Inflammatory macrophage (primary cell): ENCODE measurements at places on chromosomes 5 and 9.
A peak's percentile ranks its signal among the peaks of the same experiment; 100 is the strongest.

DNA sequence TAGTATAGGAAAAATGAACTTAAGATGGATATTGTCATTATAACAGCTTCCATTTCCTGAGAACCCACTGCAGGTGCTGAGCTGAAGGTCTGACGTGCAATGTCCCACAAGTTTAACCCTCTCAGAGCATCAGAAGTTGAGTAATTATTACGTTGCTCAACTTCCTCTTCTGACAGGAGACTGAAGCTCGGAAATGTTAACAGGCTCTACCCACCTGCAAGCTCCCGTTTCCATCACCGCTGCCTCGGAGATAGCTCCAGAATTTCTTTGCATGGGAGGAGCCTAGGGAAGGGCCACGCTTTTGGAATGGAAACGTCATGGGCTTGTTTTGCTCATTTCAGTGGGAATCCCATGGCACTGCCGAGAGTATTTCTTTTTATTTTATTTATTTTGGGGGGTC is 1.0 kb upstream of the NTMT1 start:
- DNase-seq, result peak; percentile 74

DNA sequence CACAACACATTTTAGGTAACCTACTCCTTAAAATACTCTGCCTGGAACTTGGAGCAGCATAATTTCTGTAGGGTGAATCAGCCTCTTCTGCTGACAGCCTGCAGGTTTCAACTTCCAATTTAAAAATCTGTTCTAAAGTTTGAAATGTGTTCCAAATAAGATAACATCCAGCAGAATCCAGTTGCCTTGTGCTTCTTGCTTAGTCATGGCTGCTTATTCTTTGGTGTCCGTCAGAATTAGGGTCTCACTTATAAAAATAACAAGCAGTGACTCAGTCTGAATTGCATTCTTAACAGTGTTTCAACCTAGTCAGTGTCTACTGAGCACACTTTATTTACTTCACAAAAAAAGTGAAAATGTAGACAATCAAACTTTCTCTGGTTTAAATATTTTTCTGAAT is 3.7 kb downstream of the CDH6 start:
- no peak for DNase-seq

DNA sequence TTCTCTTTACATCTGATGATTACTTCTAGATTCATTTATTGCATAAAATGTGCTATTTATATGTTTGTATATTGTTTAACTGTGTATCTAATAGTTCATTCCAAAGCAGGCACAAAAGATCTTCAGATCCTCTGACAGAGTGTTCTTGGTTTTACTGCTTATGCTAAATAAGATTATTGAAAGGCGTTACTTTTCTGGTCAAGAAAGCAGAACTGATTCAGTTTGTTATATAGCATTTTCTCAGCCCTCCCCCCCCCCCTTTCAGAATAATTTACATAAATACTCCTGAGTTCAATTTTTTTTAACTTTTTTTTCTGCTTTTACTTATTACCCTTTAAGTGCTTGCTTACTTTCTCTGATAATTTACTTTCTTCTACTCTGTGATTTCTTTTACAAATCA is 15.4 kb downstream of the CDC42SE2 start:
- DNase-seq, result no peak

- peak; percentile 29 for DNase-seq
Observed at GRCh38 chr9:129775448-129775798, 22.6 kb upstream of the PTGES start.

DNA sequence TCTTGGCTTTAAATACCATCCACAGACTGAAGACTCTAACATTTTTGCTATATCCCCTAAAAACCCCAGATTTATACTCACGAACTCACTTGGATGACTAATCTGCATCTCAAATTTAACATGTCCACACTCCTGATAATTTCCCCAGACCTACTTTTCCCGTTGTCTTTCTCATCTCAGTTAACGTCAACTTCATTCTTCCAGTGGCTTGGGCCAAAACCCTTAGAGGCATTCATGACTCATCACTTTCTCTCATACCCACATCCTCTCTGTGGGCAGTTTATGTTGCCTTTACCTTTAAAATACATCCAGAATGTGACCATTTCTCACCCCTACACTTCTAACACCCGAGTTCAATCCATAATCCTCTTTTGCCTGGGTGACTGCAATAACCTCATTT is 96.7 kb downstream of the EDIL3 start:
- peak; percentile 7 for DNase-seq

GRCh38 chr9:91035825-91036208 is 234.2 kb downstream of the SYK start:
- DNase-seq, result no peak

DNA sequence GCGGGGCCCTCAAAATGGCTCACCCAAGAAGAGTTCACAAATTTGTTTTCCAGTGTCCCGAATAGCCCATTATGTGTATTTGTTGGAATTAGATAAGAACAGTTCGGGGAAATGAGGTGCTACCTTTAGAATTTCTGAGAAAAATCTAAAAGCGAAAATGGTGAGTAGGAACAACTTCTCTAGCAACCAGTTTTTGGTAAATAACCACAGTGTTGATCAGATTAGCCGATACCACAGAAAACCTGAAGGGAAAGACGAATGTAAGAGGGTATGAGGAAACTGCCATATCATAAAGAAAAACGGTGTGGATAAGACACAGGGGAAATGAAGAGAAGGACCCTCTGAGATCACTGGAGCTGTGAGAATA is 31.0 kb downstream of the ADAM19 start:
- DNase-seq, result no peak

- DNase-seq, result no peak
Observed at GRCh38 chr5:154534457-154535050, 56.5 kb upstream of the HAND1 start.

- DNase-seq, result no peak
Observed at GRCh38 chr9:36980148-36980974, 53.7 kb downstream of the PAX5 start.

- DNase-seq, result no peak
Observed at GRCh38 chr9:20681467-20681866, 2.6 kb upstream of the FOCAD start.

GRCh38 chr5:128002425-128002824 is 81.1 kb upstream of the SLC12A2 start:
- no peak for DNase-seq

DNA sequence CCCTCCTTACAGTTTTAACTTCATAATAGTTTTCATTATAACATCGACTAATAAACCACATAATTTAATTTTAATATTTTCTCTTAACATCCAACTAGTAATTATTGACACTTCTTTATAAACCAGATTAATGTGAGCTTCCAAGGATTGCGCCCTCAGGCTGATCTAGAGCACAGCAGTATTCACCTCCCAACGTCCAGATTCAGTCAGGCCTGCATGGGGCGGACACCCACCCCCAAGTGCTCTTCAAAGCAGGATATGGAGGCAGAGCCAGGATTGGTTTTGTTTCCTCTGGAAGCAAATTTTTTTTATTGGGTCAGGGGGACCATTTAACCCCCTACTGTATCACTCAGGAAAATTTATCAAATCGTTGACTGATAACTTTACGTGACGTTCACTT is 215.4 kb downstream of the TRIO start:
- no peak for DNase-seq

- no peak for DNase-seq
Observed at GRCh38 chr5:146388386-146388785, 49.7 kb downstream of the POU4F3 start.
